Neuronal stem cell (in vitro differentiated cells): ENCODE measurements at places on chromosomes 2 and 18.

GRCh38 chr2:86510436-86510933, 52.8 kb downstream of the CHMP3 start:
- DNase-seq: no peak
- H3K36me3 ChIP-seq: peaks cover 3% of the 10 kb centered on the region
- no peak overlapping the region for H3K27ac ChIP-seq
- H3K4me3 ChIP-seq: no peak overlapping the region
- no peaks in the 10 kb centered on the region for H3K4me1 ChIP-seq
- no peaks in the 10 kb centered on the region for H3K27me3 ChIP-seq

- no peaks in the 10 kb centered on the region for H3K36me3 ChIP-seq
- peaks cover 27% of the 10 kb centered on the region for H3K4me1 ChIP-seq
- H3K27ac ChIP-seq: peak overlapping the region; percentile 93
- peak overlapping the region; percentile 15 for H3K4me3 ChIP-seq
- H3K27me3 ChIP-seq: no peaks in the 10 kb centered on the region
- DNase-seq: peak; percentile 76
Observed at GRCh38 chr2:16330571-16330970, 335.1 kb downstream of the CYRIA start.

DNA sequence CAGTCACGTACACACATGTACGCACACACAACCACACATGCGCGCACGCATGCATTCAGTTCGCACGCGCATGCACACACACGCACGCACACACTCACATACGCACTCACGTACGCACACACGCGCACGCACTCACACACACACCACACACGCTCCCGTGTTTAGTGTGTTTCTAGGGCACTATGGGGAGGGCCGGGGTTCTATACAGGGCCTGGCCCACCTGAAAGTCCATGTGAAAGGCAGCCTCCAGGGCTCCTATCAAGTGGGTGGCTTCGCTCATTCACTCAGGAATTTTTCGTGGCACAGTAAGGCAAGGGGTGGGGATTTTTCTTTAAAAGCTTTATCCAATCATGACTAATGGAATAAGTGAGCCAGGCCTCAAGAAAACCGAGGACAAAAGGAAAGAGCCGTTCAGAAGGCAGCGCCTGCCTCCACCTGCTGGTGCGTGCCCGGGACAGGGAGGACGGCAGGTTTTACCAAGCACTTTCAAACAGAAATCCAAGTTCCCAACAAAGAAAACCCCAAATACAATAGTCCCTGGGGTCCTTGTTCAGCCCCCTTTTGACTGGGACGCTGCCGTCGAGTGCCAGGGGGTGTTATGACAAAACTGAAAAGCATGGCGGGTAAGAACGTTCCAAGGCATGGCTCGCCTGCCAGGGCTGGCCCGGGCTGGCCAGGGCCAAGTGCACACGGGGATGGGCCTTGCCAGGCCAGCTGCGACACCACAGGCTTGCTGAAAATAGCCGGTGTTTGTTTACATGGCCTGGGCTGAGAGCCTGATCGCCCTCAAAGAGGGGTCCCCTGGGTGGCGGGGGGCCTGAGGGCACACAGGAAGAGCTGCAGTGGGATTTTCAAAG, 110.0 kb downstream of the HDAC4 start:
- no peaks in the 10 kb centered on the region for H3K36me3 ChIP-seq
- DNase-seq: peak; percentile 40
- H3K27me3 ChIP-seq: no peaks in the 10 kb centered on the region
- H3K27ac ChIP-seq: peak overlapping the region; percentile 73

- H3K27ac ChIP-seq: no peak overlapping the region
- DNase-seq: no peak
- no peaks in the 10 kb centered on the region for H3K27me3 ChIP-seq
- H3K4me1 ChIP-seq: no peaks in the 10 kb centered on the region
- H3K4me3 ChIP-seq: no peak overlapping the region
Observed at GRCh38 chr2:220433131-220433530, 805.7 kb downstream of the SLC4A3 start.

GRCh38 chr2:152114366-152114765, 15.5 kb upstream of the CACNB4 start:
- no peaks in the 10 kb centered on the region for H3K36me3 ChIP-seq
- H3K27me3 ChIP-seq: no peaks in the 10 kb centered on the region
- DNase-seq: no peak
- H3K27ac ChIP-seq: no peak overlapping the region

DNA sequence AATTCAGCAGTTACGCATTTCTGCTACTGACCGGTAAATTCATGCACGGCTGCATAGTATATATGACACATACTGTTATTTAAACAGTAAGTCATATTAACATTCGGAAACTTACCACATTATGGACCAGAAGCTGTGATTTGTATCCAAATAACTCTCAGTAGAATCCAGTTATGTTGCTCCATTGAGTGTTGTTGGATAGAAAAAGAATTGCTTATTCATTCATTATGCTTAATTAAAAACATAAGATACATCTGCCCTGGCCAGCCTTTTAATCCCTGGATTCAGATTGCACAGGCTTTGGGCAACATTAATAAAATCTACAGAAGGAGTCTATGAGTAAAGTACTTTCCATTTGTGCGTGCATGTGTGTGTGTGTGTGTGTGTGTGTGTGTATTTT, 111.3 kb downstream of the CPS1 start:
- peaks cover 4% of the 10 kb centered on the region for H3K36me3 ChIP-seq
- no peaks in the 10 kb centered on the region for H3K27me3 ChIP-seq
- no peak for DNase-seq
- no peak overlapping the region for H3K27ac ChIP-seq
- no peak overlapping the region for H3K4me3 ChIP-seq

- peaks cover 2% of the 10 kb centered on the region for H3K4me1 ChIP-seq
- peak overlapping the region; percentile 84 for H3K4me3 ChIP-seq
- DNase-seq: no peak
- peak overlapping the region; percentile 19 for H3K27ac ChIP-seq
- H3K27me3 ChIP-seq: no peaks in the 10 kb centered on the region
Observed at GRCh38 chr2:64525317-64525613, 1.1 kb downstream of the AFTPH start.

GRCh38 chr2:8451273-8451672, 230.6 kb upstream of the ID2 start:
- no peak overlapping the region for H3K4me3 ChIP-seq
- DNase-seq: no peak
- H3K27me3 ChIP-seq: no peaks in the 10 kb centered on the region
- H3K27ac ChIP-seq: no peak overlapping the region

DNA sequence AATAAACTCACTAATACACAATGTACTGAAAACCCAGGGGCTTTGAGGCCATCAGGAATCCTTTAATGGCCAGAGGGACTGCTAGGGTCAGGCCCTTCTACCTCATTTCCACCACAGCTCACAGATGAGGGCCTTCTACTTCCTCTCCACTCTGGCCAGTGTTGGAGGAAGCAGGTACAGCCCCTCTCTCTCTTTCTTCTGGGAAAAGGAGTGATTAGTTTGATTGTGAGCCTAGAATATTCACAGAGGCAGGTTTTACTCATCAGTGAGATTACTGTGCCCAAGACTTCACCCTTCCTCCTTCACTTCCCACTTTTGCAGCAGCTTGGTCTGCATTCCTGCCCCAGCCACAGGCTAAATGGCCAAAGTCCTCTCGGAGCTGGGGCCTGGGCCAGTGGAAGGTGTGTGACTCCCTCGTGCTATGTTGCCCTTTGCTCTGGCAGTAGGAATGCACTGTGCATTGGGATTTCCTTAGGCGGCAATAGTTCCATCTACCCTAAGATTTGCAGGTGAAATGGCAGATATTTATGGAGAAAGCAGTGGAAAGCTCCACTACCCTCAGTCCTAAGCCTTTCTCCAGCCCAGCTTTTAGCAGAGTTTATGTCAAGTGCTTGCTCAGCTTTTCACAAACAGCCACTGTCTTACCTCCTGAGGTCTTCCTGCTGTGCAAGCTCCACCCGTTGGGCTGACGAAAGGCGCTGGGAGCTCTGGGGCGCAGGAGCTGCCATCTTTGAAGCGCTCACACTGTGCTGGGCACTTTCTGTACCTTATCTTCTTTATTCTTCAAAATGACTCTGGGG, 36.2 kb upstream of the YES1 start:
- no peaks in the 10 kb centered on the region for H3K4me1 ChIP-seq
- H3K27ac ChIP-seq: no peak overlapping the region
- no peaks in the 10 kb centered on the region for H3K27me3 ChIP-seq

GRCh38 chr2:99084256-99084655, 57.3 kb upstream of the C2orf15 start:
- H3K4me1 ChIP-seq: no peaks in the 10 kb centered on the region
- no peak overlapping the region for H3K4me3 ChIP-seq
- no peaks in the 10 kb centered on the region for H3K36me3 ChIP-seq
- H3K27ac ChIP-seq: no peak overlapping the region
